ENCODE measurements at places on chromosomes 4 and X.

GRCh38 chr4:101238706-101239105, 108.6 kb downstream of the PPP3CA start:
- no peak for DNase-seq

- DNase-seq = no peak
Measured at GRCh38 chrX:106178826-106179225, 10.7 kb downstream of the PWWP3B start.

DNA sequence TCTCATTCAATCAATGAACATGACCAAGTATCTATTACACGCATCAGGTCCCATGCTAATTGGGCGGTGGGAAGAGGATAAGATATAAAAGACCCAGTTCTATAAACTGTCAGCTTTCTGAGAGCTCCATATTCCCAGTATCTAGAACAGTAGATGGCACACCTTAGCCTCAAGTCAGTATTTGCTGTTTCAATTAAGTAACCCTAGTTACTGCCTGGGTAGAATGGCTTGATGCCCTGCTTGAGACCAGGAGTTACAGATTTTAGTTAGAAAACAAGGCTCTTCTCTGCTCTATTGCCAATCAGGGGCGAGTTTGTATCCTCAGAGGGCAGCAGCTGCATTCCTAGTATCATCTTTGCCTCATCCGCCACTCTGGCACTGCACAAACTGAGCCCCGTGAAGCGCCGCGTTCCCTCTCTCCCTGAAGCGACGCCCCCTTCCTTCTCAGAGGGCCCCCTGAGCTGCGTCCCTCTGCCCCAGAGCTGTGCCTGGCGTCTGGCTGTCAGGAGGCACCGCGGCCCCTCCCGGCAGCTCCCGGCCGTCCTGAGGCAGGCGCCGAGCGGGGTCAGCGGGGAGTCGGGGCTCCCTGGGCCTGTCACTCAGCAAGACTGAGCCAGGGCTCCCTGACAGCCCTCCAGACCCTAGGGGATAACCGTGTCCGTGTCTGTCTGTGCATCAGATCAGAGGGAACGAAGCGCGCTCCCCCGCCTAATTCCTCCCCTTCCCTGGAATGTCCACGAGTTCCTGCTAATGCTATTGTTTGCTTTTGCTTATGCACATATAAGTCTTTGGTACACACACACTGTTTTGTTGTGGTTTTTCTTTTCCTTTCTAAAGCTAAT, 212.4 kb upstream of the TTC29 start:
- DNase-seq = no peak

DNA sequence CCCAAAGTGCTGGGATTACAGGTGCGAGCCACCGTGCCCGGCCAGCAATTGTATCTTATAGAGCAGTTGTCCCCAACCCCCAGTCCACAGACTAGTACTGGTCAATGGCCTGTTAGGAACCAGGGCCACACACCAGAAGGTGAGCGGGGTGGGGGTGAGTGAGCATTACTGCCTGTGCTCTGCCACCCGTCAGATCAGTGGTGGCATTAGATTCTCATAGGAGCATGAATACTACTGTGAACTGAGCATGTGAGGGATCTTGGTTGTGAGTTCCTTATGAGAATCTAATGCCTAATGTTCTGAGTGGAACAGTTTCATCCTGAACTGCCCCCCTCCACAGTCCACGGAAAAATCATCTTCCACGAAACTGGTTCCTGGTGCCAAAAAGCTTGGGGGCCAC, 328.0 kb upstream of the BOD1L1 start:
- DNase-seq = no peak

DNA sequence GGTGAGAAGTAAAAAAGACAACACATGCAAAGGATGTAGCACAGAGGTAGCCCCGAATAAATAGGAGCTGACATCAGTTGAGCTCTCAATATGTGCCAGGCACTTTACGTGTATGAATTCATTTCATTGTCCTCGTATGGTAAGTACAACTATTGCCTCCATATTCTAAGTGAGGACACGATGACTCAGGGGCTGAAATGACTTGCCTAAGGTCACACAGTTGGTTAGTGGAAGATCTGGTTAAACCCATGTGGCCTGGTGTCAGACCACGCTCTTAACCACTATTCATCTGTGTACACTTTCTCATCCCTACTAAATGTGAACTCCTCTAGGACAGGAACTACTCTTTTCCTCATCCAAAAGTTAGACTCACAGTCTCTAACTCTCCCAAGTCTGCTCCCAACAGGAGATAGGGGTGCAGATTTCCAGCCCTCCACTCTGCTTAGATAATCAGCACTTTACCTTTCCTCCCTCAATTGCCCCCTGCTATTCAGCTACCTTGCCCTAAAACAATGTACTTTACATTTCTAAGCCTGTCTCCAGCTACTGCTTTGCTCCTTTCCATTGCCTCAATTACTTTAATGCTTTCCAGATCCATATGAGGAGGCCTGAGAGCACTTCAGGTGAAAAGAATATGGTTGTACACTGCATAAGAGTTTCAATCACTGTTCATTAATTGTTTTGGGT, 58.8 kb upstream of the LHFPL1 start:
- peak; percentile 31 for DNase-seq

GRCh38 chrX:154714925-154715324, 36.0 kb downstream of the GAB3 start:
- DNase-seq = peak; percentile 39

DNA sequence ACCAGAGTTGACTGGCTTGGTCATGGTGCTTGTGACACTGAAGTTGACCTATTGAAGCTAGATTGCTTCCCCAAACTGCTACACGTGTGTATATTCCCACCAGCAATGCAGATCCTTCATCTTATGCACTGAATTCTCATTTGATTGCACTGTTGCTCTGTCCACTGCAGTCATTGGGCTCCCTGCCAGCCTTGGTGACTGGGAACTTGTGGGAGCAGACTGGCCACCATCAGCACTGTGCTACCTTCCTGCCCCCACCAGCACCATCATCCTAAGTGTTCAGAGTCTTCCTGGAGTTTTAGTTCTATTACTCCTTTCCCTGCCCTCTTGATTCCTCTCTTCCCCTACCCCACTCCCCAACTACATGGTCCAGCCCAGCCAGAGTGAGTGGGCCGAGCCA, 117.7 kb upstream of the PRPS2 start:
- DNase-seq = no peak

DNA sequence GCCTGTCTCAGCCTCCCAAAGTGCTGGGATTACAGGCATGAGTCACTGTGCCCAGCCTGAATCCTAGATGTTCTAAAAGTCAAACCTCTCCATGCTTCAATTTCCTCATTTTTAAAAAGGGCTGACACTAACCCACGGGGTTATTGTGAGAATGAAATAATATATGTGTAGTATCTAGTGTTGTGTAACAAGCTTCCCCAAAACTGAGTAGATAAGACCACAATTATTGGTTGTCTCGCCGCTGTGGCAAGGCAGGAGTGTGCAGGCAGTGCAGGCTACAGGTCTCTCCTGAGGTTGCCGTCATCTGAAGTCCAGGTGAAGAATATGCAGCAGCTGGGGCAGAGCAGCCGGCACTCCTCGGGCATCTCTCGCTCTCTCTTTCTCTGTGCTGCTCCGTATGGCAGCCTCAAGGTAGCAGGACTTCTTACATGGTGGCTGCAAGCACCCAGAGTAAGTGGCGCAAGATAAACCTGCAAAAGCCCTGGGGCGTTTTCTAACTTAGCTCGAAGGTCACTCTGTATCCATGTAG, 30.9 kb downstream of the RAB33B start:
- no peak for DNase-seq

- no peak for DNase-seq
Measured at GRCh38 chr4:16075061-16075460, 8.8 kb downstream of the PROM1 start.

DNA sequence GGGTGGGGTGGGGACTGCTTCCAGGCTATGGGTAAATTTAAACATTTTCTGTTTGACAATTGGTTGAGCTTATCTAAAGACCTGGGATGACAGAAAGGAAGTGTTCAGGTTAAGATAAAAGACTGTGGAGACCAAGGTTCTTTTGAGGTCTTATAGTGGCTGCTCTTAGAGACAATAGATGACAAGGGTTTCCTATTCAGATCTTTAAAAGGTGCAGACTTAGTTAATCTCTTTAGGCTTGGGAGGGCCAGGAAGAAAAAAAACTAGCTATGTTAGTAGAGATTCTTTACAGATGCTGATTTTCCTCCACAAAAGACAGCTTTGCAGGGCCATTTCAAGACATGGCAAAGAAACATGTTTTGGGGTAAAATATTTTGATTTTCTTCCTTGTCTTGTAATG, 972.5 kb downstream of the CCSER1 start:
- DNase-seq = no peak

DNA sequence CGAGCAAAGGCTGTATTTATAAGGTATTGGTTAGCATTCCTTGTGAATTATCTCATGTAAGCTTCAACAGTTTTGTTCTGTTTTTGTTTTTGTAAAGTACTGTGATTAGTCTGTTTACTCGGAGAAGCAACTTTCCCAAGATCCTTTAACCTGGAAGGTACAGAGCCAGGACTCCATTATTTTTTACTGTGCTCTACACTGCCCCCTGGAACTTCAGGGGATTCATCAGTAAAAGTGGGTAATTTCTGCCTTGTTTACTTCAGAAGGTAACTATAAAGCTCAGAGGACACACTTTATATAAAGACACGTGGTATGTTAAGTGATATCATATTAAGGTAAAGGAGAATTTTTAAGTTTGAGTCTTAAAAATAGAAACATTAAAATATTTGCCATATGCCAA, 124.9 kb downstream of the IQCM start:
- no peak for DNase-seq

GRCh38 chr4:4594285-4594920, 52.6 kb upstream of the STX18 start:
- DNase-seq = no peak

GRCh38 chrX:41259516-41259915, 74.4 kb upstream of the DDX3X start:
- DNase-seq = no peak

DNA sequence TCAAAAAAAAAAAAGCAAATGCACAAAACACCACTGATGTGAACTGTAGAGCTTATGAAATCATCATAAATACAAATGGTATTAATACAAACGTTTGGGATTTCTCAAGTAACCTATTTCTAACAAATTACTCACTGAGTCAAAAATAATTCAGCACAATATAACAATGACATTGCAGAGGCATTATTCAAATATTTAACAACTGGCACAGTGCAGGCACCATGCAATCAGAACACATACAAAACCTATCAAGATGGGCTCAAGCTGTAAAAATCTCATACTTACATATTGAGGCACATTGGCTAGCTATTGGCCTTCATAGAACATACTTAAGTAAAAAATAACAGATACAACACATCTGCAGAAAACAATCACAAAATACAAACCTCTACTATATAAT, 81.1 kb downstream of the LRBA start:
- no peak for DNase-seq

DNA sequence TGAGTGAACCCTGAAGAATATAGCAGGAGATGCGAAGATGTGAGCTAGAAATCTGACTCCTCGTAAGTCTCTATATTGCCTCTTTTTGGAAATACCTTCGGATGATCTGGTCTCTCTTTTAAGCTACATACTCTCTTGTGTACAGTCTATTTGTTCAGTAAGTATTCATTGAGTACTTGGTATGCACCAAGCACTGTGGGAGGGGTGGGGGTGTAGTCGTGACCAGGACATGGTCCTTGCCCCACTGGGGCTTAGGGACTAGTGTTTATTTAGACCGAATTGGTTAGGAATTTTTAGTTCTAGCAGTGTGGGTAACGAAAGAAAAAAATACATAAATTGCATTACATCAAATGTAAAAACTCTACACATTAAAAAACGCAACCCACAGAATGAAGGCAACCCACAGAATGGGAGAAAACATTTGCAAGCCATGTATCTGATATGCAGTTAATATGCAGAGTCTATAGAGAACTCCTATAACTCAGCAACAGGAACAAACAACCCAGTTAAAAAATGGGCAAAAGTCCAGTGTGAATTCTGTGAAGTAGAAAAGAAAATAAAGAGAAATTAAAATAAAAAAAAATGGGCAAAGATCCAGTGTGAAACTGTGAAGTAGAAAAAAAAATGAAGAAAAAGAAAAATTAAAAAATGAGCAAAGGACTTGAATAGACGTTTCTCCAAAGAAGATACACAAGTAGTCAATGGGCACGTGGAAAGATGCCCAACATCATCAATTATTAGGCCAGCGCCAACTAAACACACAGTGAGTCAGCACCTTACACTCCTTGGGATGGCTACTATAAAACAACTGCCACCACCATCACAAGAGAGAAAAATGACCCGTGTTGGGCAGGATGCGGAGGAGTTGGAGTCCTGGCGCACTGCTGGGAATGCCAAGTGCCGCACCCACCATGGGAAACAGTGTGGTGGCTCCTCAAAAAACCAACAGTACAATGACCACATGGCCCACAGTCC, 43.8 kb downstream of the RGS12 start:
- no peak for DNase-seq

GRCh38 chr4:113758372-113758771, 3.2 kb downstream of the CAMK2D start:
- DNase-seq = no peak

GRCh38 chr4:94504545-94504944, 52.8 kb downstream of the PDLIM5 start:
- DNase-seq = no peak

GRCh38 chr4:102757681-102758080, 3.1 kb downstream of the MANBA start:
- no peak for DNase-seq

DNA sequence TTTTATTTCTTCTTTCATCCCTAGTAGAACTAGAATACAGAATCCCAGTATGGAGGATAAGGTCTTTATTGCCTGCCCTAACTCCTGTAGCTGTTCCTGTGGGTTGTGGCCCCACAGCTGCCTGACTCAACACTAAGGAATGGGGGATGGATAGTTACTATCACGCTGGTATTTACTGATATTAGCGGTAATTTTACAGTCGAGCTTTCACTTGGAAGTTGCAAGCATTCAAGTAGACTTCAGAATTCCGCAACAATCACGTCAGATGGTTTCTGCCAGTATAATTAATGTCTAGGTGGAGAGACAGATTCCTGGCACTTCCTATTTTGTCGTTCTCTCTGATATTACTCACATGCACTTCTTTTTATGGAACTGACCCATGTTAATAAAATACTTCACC, 489.8 kb downstream of the PABPC4L start:
- no peak for DNase-seq

DNA sequence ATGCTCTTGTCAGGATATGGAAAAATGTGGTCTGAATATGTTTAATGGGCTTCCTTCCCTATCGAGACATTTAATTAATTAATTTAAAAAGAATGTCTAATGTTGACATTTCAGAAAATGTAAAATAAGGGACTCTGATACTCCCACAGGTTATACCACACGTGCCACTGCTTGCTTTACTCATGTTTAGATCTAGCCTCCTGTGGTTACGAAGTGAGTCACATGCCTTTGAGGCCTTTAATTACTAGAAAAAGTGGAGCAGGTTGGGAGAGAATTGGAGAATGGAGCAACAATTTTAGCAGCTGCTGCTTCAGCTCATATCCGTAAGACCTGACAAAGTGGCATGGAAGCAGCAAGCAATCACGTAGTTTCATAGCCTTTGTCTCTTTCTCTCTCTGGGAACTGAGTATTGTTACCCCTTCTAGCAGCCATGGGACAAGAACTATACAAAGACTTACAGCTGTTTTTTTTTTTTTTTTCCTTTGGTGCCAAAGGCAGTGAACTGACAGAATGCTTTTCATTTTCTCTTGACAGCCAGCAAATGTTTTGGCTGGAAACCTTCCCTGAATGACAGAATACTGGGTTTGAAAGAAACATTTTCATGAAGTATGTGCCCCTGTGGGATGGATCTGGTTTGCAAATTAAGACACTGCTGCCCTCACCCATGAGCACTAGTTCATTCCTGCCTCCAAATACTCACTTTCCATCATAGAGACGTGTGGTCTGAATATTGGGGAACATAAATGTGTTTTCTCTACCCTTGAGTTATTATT, 355.1 kb upstream of the PABPC5 start:
- no peak for DNase-seq
